SHP77 (cell line): ENCODE measurements at places on chromosomes 6 and 20.

DNA sequence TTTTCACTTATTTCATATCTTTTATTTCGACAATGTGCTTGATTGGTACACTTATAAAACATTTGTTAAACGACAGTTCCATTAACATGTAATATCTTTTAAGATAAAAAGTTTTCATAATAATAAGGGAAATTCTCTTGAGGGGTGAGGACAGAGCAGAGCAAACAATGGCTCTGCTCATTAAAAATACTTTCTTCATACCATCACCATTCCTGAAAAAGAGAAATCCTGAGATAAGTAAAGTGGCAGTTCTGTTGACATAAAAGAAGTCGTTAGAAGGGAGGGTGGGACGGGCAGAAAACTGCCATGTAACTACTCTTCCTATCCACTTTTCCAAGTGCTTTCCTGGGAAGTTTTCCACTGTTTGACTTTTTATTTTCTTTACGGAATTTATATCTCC, 193.6 kb upstream of the CEP162 start:
- no peak for DNase-seq

- no peak for DNase-seq
Observed at GRCh38 chr6:154197196-154197860, 158.3 kb downstream of the OPRM1 start.

DNA sequence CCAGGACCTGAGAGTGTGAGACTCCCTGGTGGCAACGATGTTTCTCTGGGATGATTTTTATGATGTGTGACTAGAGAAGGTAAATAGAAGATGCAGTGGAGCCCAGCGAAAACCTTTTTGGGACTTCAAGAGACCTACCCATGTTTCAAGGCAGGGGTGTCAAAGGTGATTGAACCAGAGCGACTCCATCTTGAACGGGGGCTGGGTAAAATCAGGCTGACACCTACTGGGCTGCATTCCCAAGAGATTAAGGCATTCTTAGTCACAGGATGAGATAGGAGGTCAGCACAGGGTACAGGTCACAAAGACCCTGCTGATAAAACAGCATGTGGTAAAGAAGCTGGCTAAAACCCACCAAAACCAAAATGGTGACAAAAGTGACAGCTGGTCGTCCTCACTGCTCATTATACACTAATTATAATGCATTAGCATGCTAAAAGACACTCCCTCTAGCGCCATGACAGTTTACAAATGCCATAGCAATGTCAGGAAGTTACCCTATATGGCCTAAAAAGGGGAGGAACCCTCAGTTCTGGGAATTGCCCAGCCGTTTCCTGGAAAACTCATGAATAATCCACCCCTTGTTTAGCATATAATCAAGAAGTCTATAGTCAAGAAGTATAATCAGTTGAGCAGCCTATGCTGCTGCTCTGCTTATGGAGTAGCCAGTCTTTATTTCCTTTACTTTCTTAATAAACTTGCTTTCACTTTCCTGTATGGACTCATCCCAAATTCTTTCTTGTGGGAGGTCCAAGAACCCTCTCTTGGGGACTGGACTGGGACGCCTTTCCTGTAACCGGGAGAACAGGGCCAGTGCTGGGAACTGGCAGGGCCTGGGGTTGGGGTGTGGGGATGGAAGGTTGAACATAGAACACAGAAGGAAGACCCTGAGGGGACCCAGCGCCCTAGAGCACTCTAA, 526.4 kb downstream of the QKI start:
- no peak for DNase-seq

DNA sequence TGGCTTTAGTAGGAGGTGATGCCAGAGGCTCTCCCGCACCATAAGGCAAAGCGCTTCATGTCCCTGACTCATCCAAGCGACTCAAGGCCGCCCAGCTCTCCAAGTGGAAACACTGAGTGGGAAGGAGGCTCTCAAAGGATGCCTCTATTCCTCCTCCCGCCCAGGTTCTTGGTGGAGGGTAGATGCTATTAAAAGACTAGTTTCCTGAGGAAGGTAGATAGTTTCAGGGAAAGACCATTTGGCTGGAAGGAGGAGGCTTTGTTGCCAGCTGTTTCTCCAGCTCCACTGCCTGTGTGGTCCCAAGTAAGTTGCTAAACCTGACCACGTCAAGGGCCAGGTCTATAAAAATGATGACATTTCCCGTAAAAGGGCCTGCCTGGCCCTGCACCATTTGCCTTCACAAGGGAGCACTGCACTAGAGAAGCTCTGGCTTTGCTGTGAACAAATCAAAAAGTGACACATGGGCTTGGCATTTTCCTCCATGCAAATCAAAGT, 48.2 kb downstream of the GMDS start:
- DNase-seq, result peak; percentile 7

GRCh38 chr20:59670786-59671492, 66.6 kb downstream of the PHACTR3 start:
- no peak for DNase-seq

GRCh38 chr6:3386374-3386857, 70.4 kb downstream of the SLC22A23 start:
- DNase-seq, result no peak

GRCh38 chr6:133542056-133542821, 301.1 kb downstream of the EYA4 start:
- DNase-seq, result no peak

DNA sequence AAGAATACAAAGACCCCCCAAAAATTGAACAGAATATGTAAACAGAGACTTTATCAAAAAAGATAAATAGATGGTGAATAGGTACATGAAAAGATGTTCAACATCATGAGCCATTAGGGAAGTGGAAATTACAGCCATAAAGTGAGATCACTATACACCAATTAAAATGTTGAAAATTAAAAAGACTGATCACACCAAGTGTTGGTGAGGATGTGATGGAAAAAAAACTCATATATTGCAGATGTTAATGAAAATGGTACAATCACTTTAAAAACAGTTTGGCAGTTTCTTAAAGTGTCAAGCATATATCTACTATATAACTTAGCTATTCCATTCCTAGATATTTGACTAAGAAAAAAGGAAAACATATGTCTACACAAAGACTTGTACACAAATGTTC, 280.5 kb downstream of the DHX35 start:
- no peak for DNase-seq

GRCh38 chr6:17688481-17688880, 18.2 kb downstream of the NUP153 start:
- no peak for DNase-seq

DNA sequence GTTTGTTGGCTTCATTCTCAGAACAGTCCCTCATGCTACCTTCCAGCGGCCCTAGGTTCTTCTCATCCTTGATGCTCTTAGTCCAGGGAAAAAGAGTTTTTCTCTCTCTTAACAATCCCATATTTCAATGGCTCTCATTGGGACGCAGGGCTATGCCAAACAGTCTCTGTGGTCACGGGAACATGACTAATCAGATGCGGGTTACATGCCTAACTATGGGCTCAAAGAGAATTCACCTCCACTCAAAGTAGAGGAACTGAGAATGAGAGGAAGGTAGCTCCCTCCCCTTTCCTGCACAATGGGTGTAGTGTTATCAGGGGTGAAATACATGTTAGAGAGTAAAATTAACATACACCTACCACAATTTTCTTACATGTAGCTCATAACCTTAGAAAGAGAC, 18.1 kb upstream of the ATRN start:
- DNase-seq, result no peak

- DNase-seq, result no peak
Observed at GRCh38 chr20:25283221-25283951, 35.5 kb downstream of the PYGB start.

GRCh38 chr20:40960521-40960956, 68.1 kb upstream of the TOP1 start:
- DNase-seq, result no peak

DNA sequence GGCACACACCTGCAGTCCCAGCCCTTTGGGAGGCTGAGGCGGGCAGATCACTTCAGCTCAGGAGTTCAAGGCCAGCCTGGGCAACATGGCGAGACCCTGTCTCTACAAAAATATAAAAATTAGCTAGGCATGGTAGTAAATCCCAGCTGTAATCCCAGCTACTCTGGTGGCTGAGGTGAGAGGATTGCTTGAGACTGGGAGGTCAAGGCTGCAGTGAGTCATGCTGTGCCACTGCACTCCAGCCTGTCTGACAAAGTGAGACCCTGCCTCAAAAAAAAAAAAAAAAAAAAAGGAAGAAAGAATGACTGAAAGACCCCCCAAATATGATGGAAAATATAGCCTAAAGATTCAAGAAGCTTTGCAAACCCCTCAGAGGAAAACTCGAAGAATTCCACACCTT, 26.8 kb downstream of the METTL24 start:
- no peak for DNase-seq

DNA sequence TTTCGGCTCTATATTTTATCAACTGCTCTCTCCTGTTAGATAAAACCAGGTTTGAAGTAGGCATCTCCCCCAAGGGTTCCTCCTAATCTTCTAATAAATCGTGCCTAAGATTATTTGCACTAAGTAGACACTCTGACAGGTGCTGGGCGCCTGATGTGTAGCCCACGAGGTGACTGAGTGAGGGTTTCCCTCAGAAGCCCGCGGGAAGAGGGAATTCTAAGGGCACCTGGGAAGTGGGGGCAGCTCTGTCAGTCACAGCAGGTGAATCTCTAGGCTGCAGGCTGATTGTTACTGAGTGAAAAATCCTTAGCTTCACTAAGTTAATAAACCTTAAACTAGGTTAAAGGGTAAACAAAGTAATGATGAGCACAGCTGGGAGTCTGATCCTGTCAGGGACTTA, 68.2 kb downstream of the PXDC1 start:
- no peak for DNase-seq

DNA sequence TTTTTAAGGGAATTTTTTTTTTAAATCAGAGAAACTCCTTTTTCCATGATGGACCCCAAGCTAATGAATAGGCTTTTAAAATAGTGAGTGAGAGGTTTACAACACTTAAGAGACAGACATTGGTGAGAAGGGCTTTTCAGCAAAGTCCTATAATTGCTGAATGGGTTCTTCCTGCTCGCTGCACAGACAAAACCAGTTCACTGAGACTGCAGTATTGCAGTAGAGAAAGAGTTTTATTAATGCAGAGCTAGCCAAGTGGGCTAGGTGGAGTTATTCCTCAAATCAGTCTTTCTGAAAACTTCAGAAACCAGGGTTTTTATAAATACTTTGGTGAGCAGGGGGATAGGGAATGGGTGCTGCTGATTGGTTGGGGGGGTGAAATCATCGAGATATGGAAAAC, 3.2 kb upstream of the SLC2A10 start:
- DNase-seq, result no peak

DNA sequence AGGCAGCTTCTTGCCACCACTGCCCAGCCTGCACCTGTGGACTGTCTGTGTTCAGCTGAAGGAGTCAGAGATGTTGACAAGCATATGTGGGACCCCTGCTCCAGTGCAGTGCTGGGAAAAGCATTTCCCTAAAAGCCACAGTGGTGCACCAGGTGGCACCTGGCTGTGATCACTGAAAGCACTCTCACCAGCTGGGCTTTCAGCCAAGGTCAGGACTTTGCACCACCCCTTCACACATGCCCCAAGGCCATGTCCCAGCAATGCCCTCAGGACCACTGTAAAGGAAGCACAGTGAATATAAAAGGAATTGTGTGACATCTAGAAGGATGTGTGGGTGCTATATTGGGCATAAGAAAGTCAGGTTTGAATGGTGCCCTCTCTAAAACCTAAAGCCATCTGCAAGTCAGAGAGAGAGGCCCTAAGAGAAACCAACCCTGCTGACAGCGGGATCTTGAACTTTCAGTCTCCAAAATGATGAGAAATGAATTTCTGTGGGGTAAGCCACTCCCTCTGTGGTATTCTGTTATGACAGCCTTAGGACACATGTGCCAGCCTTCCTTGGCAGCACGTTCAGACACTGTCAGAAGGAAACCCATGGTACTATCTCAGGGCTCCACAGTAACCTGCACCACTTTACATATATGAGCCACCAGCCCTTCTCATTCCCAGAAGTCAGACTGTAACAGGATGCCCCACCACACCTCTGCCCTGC, 30.7 kb downstream of the CBLN4 start:
- DNase-seq, result no peak

- no peak for DNase-seq
Observed at GRCh38 chr6:168015482-168016175, 18.2 kb downstream of the KIF25 start.

GRCh38 chr20:38853759-38854158, 48.3 kb downstream of the PPP1R16B start:
- no peak for DNase-seq

DNA sequence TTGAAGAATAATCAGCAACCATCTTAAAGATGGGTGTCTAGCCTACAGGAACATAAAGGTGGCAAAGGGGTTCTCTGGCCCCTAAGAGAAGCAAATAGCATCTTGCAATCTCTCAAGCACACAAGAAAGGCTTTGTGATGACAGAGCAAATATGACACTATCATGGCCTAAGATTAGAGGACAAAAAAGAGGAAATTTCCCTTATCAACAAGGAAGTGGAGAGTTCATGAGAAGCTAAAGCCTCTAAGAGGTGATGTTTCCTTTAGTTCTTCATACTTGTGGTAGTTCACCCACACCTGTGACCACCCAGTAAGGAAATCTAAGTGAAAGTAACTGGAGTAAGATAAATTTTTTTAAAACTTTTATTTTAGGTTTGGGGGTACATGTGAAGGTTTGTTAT, 88.4 kb downstream of the OLIG3 start:
- no peak for DNase-seq

DNA sequence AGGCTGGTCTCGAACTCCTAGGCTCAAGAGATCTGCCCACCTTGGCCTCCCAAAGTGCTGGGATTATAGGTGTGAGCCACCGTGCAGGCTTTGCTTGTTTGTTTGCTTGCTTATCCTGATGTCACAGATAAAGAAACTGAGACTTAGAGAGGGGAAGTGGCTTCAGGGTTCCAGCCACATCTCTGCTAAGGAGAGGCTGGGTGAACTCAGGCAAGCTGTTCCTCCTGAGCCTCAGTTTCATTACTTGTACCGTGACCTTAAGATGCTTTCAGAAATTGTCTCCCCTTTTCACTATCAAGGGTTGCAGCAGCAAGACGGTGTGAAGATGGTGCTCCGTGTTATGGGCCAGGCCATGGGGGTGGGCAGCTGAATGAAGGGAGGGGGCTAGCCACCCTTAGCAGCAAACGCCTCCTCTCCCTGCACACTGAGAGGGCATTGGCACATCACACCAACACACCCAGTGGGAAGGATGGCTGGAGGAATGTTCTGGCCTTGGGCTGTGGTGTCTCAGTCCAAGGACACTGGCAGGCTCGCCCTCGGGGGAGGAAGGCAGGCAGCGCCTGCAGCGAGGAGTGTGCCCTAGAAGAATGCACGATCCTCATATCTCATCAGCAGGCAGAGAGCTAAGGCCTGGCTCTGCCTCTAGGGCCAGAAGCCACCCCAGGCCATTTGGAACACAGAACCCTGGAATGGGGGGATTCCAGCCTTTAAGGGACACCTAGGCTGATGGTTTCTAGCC, 48.2 kb upstream of the TLDC2 start:
- DNase-seq, result no peak

DNA sequence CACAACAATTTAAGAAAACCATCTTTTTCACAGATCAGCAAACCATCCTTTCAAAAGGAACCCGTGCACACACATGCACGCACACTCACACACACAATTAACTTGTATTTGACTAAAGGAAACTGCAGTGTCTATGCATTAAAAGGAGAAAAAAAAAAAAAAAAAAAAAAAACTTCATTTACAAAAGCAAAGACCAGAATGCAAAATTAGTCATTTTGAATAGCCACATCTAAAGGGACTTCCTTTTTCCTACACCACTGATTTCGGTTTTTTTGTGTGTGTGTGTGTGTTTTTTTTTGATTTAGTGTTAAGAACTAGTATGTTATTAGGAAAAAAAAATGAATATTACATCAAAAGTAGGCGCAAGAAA, 6.3 kb downstream of the ZMYND8 start:
- DNase-seq, result no peak

- DNase-seq, result no peak
Observed at GRCh38 chr6:119243037-119243436, 106.5 kb downstream of the MAN1A1 start.

- DNase-seq, result no peak
Observed at GRCh38 chr6:150979826-150980350, 114.4 kb downstream of the MTHFD1L start.

GRCh38 chr6:145451029-145451428, 284.3 kb downstream of the EPM2A start:
- no peak for DNase-seq
